Stimulated activated CD4-positive, alpha-beta T cell treated with anti-CD3 and anti-CD28 coated beads, Interleukin-1b, Interleukin-23, amount 100 ng/mL, for 24 hours (primary cell): ENCODE measurements at places on chromosomes 16 and 17.

- no peak for DNase-seq
Observed at GRCh38 chr16:68351991-68352431, 41.2 kb downstream of the PRMT7 start.

GRCh38 chr17:49407086-49407485 lies 7.6 kb downstream of the PHB1 start:
- no peak for DNase-seq

DNA sequence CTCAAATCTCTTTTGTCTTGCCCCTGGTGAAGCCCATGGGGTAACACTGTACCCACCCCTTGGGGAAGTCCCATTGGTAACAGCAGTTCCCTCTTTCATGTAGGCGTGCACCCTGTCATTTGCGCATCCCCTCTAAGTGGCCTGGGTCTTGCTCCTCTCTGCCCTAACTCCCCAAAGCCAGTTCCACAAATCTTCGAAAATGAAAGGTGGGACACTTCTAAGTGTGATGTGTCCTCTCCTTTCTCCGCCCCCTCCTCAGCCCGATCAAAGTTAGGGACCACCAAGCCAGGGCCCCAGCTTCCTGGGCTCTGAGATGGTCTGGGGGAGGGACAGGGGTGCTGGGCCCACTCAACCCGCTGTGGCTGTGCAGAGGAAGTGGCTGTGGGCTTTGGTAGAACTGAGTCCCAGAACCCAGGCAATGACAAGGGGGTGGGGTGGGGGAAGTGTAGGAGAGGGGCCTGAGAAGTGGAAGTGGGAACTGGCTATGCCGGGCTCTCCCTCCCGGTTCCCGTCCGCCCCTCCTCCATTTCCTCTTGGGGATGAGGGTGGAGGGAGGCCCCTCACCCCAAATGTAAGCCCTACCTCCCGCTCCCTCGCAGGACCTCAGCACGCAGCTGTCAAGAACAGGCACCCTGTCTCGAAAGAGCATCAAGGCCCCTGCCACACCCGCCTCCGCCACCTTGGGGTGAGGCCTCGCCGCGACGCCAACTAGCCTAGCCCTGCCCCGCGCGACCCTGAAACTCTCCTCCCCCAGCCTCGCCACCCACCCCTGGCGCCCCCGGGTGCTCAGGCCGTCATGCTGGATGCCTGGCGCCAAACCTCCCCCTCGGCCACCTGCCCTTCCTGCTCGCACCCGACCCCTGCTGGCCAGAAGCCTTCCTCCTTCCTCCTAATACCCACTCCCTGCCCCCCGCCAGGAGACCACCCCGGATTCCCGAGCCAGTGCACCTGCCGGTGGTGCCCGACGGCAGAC lies 8.7 kb downstream of the ABI3 start:
- DNase-seq = no peak

- no peak for DNase-seq
Observed at GRCh38 chr17:79979816-79980215, 55.9 kb downstream of the TBC1D16 start.

DNA sequence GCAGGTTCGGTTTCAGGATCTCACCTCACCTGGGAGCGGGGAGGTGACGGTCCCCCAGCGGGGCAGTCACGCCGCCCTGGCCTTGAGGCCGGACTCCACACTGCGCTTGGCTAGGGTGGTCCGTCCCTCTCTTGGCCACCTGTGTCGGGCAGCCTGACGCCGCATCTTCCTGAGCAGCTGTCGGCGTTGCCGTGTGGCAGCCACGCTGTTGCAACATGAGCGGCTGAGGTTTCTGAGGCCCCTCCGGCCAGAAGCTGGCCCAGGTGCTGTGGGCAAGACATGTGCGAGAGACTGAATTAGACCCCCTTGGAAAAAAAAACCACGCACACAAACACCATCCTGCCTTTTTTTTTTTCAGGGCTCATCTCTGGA lies 49.2 kb downstream of the IRF8 start:
- DNase-seq = no peak

GRCh38 chr16:56610017-56610608 lies 1.7 kb downstream of the MT2A start:
- DNase-seq = peak; percentile 67

GRCh38 chr16:12455287-12455798 lies 348.3 kb downstream of the CPPED1 start:
- no peak for DNase-seq

DNA sequence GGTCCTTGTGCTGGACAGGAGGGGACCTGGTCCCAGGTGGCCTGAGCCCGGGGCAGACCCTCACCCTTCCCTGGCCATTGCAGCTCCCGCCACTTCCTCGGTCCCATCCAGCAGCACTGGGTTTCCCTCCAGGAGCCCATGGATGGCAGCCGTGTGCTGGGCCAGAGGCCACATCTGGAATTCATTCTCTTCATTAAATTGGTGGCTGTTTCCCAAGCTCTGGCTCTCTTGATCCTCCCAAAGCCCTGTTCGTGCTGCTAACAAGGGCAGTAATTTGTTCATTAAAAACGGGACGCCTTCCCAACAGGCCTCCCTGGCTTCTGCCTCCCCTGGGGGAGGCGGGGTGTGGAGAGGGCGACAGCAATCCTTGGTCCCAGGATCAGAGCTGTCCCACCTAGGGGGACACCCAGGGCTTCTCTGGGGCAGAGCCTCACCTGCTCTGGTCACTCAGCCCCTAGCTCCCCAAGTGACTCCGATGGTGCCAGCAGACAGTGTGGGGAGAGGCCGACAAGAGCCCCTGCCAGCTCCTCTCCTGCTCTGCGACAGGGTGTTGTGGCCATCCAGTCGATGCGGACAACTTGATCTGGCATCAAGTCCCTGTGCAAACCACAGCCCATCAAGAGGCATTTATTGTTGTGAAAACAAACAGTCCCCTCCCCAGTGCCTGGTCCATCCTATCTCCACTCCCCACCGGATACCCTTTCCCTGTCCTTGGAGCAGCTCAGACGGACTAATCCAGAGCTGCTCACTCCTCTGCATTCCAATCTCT lies 44.0 kb downstream of the SDK2 start:
- DNase-seq = no peak

GRCh38 chr17:28247671-28248555 lies 71.1 kb upstream of the TMEM97 start:
- no peak for DNase-seq

- DNase-seq = no peak
Observed at GRCh38 chr17:47945529-47946508, 4.4 kb downstream of the PNPO start.
